Smooth muscle cell of the brain vasculature (primary cell): ENCODE measurements at places on chromosomes 7 and 10.

DNA sequence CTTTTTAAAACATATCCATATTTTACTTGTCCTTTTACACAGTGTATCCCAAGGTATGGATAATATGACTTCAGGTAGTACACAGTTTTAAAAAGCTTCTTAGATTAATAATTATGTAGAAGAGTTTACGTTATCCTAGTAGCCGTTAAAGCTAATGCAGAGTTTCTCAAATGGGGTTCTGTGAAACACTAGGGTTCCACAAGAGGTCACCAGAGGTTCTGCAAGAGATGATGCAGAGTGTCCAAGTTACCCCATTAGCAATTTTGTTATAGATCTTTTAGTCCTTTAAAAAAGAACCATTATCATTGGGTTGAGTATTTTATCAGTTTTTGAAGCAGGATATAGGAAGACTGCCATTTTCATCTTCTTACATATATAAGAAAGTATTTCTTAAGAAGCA lies 298.9 kb upstream of the HPS1 start:
- no peak for DNase-seq

- no peak for DNase-seq
These were observed 72.0 kb upstream of the HECW1 start for GRCh38 chr7:43040461-43040860.

GRCh38 chr7:156158693-156159092 lies 346.4 kb upstream of the SHH start:
- no peak for DNase-seq

DNA sequence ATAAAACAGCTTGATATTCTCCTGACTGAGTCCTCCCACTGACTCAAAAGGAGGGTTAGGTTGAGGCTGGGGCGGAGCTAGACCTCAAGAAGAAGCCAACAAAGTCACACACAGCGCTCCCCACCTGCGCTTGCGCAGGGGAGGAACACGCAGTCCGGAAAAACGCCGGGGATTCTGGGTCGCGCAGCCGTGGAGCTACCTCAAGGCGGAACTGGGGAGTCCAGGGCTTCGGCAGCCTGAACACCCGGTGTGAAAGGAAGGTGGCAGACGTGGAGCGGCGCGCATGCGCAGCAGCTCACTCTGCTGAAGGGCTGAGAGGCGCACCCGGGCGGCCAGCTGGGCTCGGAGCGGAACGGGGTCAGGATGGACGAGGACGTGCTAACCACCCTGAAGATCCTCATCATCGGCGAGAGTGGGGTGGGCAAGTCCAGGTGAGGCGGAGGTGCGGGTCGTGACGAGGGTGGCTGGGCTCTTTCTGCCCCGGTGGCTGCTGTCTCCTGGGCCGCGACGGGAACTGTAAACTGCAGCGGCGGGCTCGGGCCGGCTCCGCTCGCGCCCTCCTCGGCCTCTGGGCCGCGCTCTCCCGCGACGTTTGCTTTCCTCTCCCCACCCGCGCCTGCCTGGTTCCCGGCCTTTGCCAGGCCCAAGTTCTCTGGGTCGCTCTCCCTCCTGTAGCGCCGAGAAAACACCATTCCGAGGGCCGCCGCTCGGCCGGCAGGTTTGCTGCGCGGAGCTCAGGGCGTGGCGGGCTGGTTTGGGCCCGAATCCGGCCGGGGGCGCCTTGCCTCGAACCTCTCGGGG lies at the start of gene RAB18:
Gene RAB18 (plus strand): TSS at position 298 of the 801 bp plus-strand sequence. CDS start 66 bp downstream, at position 364.
- peak; percentile 97 for DNase-seq

DNA sequence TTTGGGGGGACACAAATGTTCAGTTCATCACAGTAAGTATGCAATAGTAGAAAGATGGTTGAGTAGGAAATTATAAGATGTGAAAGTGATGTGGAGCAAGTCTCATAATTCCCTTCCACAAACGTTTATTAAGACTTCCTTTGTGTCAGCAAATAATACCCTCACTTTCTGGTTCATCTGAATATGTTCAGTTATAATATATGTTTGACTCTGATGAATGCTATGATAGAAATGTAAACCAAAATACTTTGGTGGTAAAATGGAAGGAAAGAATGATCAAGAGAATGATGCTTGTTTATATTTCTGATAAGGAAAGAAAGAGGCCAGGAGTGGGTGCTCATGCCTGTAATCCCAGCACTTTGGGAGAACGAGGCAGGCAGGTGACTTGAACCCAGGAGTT lies 111.7 kb upstream of the PLXDC2 start:
- no peak for DNase-seq

DNA sequence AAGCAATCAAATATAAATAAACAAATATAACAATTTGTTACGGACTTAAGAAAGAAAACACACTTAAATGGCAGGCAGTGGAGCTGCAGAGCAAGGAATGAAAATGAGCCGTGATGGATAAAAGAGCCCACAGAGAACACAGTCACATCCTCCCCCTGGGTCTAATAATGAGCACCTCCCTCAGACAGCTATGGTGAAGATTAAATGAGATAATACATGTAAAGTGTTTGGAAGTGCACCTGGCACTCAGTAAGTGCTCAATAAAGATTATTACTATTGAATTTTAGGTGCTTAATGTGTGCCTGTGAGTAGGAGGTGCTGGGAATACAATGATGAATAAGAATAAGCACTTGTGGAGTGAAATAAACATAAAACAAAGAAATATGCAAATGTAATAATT lies 49.1 kb upstream of the CABCOCO1 start:
- no peak for DNase-seq

GRCh38 chr7:94803821-94804220 lies 103.6 kb upstream of the PPP1R9A start:
- DNase-seq: no peak

- DNase-seq: no peak
These were observed 483.0 kb upstream of the SORCS1 start for GRCh38 chr10:107647462-107647861.

GRCh38 chr10:74677951-74678350 lies 148.4 kb upstream of the KAT6B start:
- no peak for DNase-seq

DNA sequence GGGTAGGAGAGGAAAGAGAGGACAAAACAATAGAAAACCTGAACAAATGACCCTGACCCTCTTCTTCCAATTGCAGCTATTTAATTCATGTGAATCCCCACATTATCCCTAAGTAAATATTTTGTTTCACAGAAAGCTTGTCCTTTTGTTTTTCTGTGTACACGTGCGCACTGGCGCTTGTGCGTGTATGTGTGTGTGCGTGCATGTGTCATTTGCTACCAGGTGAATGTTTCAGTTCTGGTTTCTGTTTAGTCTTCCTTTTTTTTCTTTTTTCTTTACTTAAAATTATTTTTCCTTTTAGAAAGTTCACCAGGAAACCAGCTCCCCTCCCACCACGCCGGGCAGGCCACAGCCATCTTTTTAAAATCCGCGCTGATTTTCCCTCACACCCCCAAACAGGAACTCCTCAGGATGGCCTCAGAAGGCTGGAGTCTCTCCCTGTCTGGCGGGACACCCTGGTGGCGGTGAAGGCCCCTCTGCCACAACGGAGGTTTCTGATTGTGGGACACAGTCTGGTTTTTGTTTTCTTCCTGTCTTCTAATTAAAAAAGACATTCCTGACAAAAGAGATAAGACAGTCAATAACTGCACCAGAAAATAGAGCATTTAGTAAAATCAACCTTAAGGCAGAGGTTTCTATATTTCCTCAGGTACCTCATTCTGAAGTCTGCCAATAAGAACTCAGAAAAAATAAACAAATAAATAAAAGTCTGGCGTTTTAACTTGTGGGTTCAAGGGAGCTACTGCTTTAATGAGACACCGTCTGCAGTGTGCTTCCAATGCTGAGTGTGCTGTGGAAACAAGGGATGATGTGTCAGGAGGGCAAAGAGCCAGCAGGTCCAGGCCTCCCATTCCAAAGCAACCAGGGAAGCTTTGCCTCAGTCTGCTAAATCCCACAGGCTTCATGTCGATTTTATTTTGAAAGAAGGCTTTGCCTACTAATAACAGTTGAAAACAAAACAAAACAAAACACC lies 17.4 kb downstream of the IRF5 start:
- DNase-seq: no peak

GRCh38 chr10:124746992-124747391 lies 2.8 kb upstream of the FAM53B start:
- DNase-seq: no peak
